ENCODE measurements at places on chromosomes 3 and 15. TPM values are rescaled to one million over a fixed set of nuclear protein-coding genes. Genes with fewer than 3 reads are reported as not detected.

GRCh38 chr3:31412832-31413231 is 119.9 kb upstream of the STT3B start:
- DNase-seq = no peak

DNA sequence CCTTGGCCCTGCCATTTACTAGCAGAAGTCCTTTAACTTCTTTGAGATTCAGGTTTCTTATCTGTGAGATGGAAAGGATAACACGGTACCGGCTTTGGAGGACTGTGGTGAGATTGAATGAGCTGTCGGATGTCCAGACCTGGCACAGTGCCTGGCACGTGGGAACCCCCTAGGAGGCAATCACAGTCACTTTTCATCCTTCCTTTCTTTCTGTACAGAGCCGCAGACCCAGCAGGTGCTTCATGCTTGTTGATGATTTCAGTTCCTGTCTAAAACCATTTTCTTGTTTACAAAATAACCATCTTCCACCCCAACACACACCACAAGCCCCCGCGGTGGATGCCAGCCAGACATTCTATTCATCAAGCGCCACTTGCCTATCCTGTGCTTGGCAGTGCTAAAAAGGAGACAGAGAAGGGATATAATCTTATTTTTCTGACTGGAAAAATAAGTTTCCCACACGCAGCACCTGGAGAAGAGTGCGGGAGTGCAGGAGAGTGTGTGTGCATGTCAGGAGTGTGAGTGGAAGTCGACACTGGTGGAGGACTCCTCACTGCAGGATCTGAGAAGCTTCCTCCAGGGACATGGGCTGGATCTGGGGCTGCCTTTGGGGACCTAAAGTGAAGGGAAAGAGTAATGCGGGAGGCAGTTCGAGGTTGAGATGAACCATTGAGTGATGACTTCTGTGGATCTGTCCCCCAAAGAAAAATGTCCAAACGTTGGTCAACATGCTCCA is 85.7 kb downstream of the ST6GAL1 start:
- DNase-seq = no peak

DNA sequence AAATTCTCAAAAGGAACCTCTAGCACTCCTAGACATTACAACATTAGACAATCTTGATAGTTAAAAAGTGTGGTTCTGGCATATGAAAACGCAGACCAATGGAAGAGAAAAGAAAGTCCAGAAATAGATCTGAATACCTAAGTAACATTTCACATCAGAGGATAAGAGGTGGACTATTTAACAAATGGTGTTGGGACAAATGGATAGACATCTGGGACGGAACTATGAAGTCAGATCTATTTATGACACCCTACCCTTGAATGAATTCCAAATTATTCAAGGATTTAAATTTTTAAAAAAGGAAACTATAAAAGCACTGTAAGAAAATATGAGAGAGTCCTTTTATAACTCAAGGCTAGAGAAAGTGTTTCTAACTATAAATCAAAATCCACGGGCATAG is 111.3 kb downstream of the SCN11A start:
- DNase-seq = no peak

GRCh38 chr15:65400760-65401610 is 21.8 kb downstream of the IGDCC4 start:
- DNase-seq = no peak

DNA sequence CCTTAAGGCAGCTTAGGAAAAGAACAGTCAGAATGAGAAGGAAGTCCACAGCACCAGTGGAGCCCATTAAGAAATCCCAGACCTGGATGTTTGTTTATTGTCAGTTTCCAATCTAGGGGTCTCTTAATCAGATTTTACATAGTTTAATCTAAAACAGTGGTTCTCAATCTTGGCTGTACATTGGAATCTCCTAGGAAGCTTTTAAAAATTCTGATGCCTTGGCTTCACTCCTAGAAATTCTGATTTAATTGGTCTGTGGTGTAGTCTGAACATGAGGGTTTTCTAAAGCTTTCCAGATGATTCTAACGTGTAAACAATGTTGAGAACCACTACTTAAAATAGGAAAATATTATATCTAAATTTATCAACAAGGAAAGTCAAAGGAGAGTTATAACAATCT is 56.6 kb upstream of the SPRED1 start:
- no peak for DNase-seq

GRCh38 chr3:122232485-122232884 is 49.0 kb downstream of the CASR start:
- DNase-seq = no peak

- no peak for DNase-seq
Measured at GRCh38 chr3:41370307-41370706, 171.0 kb downstream of the CTNNB1 start.

DNA sequence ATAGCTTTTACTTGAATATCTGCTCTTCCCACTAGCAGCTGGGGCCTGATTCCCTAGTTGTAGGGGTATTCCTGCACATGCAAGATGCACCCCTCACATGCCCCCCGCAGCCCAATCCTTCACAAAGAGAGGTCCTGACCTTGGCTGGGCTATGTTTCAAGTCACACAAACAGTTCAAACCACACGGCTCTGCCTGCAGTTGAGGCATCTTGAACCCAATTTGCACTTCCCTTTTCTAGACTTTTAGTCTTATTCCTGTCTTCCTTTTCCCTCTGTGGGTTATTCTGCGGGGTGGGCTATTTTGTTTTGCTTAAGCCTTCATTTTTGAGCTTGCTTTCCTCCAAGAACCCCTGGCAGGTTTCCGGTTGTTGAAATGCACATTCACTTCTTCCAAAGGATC is 13.3 kb upstream of the CCR1 start:
- DNase-seq = no peak

GRCh38 chr3:168885028-168885427 is 778.5 kb downstream of the MECOM start:
- DNase-seq = no peak

DNA sequence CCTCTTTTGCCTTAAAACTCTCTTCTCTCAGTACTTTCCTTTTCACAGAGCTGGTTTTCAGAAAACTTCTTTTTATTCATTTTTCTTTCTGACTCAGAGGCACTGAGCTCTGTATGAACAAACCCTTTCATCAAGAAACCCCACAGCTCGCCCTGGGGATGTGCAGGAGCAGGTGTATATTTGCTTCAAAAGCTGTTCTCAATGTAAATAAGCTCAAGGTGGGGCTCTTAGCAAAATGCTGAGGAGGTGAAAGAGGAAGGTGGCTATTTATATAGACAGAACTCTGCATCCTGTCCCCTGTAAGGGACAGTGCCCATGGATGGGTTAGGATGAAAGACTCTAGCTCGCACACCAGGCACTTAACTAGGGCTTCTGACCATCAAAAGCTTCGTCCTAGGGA is 302.0 kb downstream of the WDR72 start:
- no peak for DNase-seq

- no peak for DNase-seq
Measured at GRCh38 chr15:79724312-79724711, 172.5 kb downstream of the MTHFS start.

DNA sequence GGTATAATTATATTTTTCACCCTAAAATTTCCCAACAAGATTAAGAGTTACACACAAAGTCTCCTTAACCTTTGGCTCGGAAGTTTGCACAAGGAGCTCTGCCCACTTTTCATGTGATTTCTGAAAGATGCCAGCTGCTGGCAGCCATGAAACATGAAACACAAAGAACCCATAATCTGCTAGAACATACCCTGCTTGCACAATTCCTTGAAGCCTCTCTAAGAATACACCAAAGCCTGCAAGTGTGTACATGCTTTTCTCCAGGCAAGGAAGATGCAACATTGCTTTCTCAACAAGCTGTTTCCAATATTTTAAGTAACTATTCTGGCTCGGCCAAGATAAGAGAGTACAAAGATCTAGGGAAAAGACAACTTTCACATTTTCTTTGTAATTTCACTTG is 182.0 kb upstream of the WNT5A start:
- no peak for DNase-seq

DNA sequence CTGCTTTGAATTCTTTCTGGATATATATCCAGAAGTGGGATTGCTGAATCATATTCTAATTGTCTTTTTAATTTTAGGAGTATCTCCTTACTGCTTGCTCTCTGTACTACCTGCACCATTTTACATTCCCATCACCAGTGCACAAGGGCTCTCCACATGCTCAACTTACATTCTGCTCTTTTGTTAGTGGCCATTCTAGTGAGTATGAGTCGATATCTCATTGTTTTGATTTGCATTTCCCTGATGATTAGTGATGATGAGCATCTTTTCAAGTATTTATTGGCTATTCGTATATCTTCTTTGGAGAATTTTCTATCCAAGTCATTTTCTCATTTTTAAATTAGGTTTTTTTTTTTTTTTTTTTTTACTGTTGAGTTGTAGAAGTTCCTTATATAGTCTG is 29.5 kb downstream of the PFN2 start:
- DNase-seq = no peak

KLHL40 gene
- total RNA-seq = not detected

DAZL gene
- total RNA-seq = not detected

DALRD3 gene
- total RNA-seq = 9.8 TPM

ANO10 gene
- total RNA-seq = 61.5 TPM

AMOTL2 gene
- 49.9 TPM for total RNA-seq

SPG21 gene
- 78.2 TPM for total RNA-seq

RNF7 gene
- total RNA-seq = 73.6 TPM

PCYT1A gene
- total RNA-seq = 64.9 TPM
